LHCN-M2 (cell line): ENCODE measurements at places on chromosomes 7 and 10. TPM values are rescaled to one million over a fixed set of nuclear protein-coding genes. Genes with fewer than 3 reads are reported as not detected.

The SCART1 gene
- 0.57 and 1.0 TPM in 2 replicates for total RNA-seq

GRCh38 chr7:21867226-21867625, 78.5 kb downstream of the CDCA7L start:
- no peak for DNase-seq

The CLEC5A gene
- not detected in 2 replicates for total RNA-seq

The DPP6 gene
- total RNA-seq, result not detected in 2 replicates

The SORCS1 gene
- total RNA-seq, result not detected in 2 replicates

GRCh38 chr7:21934808-21935207, 10.9 kb downstream of the CDCA7L start:
- no peak for DNase-seq

DNA sequence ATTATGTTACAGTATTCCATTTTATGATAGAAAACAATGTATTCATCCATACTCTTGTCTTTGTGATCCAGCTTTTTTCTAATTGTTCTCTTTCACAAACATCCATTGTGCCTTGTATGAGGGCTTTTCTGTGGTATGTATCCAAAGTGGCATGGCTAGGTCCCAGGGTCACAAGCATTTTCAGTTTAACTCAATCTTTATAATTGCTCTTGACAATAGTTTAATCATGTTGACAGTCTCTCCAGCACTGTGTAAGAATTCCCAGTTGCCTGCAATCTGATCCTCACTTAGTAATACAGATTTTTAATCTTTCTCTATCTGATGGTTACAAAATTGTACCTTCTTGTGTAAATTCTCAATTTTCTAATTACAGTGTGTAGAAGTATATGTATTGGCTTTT, 533.4 kb downstream of the NEBL start:
- DNase-seq, result no peak

DNA sequence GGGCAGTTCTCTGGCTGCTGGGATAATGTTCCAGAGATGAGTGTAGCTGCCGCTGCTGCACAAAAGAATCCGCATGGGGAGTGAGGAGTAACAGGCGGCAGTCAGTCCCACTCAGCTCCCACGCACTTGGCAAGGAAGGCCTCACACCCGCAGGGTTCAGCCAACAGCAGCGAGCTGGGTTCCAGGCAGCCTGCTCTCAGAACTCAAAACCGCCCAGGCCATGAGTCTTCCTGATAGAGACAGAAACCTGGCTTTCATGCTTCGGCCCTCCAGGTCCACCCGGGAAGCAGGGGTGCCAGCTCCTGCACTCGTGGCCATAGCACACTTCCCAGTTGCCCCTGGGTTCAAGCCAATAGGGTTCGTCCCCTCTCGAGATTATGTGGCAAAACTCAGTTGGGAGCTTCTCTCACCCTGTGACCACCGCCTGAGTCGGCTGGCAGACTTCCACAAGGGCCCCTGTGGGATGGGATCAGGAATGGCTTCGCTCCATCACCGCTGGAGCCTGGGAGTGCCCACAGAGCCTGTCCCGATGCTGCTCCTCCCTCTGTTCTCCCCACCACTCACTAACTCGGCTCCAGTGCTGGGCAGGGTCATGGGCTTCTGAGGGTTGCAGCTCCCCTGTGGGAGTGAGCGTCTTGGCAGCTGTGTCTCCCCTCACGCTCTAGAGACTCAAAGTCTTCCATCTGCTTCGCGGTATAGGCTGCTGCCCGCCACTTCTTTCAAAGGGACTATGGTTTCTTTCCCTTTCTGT, 20.6 kb downstream of the CLRN3 start:
- DNase-seq, result no peak

- DNase-seq, result no peak
Measured at GRCh38 chr10:11066520-11066919, 48.8 kb downstream of the CELF2 start.

The ATXN7L1 gene
- 3.6 and 6.4 TPM in 2 replicates for total RNA-seq

DNA sequence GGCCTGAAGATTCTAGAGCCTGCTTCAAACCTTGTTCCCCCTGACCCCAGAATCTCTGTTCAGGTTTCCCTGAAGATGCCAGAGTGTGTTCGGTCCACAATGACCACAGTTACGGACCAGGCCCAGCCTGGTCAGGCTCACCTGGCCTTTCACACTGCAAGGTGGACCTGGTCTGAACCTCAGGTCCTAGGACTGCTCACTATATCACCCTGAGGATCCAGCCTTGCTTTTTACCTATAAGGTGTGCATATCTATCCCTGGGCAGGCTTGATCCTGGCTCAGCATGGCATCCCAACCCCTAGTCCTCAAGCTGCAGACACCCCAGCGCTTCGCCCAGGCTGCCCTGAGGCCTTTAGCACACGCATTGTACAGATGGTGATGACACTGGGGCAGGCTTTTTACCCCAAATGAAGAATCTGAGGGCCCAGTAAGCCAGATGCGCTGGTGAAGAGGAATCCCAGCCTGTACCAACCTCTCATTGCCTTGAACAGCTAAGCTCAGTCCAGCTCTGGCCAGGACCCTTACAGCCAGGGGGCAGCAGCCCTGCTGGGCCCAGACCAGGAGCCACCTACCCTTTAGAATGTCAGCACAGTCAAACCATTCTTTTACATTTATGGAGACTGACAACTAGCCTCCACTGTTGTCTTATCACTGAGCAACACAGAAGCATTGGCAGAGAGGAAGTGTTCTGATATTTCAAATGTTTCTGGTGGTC, 28.0 kb downstream of the MAT1A start:
- no peak for DNase-seq

The TAS2R16 gene
- not detected in 2 replicates for total RNA-seq

DNA sequence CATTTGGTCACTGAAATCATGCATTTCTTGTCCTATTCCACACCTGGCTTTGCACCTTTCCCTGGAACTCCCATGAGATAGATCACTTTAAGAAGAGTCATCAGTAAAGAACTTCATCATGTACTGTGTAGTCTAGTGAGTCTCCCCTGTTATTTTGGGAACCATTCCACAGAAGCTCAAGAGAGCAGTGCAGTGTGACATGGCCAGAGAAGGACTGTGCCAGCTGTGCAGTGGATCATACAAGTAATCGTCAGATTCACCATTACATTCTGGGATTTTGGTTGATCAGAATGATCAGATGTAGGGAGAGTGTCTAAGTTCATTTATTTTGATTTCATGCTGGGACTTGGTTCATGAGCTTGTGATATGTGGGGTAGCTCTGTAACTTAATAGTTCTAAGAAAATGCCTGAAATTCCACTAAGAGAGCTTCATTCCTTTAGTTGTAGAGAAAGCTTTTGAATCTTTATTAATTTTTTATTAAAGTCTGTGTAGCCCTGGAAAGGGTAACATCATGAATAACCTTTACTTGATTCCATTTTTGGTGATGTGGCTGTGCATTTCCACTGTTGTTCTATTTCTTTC, 166.8 kb downstream of the SUGCT start:
- peak; percentile 87 for DNase-seq

DNA sequence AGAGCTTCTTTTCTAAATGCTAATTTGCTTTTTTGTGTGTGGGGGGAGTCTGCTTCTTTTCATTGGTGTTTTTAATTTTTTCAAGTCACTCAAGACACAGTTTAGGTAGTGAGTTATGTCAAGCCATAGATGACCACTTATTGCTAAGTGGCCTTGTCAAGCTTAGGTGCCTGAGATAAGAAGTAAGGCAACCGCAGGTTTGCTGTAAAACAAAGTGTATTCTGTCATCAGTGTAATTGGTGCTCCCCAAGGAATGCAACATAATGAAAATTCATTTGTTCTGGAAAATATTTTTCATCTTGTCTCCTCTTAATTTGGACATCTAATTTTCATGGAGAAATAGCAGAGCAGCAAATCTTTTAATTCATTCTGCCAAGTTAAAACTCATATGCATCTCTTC, 249.6 kb downstream of the EXOC4 start:
- no peak for DNase-seq

DNA sequence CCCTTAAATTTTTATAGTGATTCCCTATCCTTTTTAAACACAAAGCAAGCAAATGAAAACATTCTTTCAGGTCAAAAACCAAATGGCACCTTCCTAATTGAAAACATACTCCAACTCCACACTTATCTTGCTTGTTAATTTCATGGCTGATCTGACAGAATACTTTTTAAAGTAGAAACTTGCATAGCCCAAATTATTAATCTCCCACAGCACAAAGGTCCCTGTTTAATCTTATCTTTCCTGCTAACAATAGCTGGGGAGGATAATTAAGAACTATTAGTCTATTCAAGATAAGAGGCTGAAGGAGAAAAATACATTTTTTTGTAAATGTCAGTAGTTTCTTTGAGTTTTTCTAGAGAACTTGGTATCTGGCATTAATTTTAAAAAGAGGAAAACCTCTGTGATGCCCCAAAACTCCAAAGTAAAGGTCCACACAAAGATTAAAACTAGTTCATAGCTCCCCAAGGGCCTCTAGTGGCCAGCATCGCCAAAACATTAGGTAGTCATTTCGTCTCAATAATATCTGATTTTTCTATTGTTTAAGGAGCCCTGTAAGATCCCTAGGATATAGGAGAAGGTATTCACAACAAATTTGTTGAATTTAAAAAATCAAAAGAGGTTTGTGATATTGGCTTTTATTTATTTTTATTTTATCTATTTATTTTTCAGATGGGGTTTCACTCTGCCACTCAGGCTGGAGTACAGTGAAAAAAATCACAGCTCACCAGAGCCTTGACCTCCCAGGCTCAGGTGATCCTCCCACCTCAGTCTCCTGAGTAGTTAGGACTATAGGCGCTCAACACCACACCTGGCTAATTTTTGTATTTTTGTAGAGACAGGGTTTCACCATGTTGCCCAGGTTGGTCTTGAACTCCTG, 14.7 kb downstream of the CDNF start:
- peak; percentile 46 for DNase-seq

The ASAH2B gene
- total RNA-seq, result 2.9 and 3.3 TPM in 2 replicates

The ADCY1 gene
- total RNA-seq, result 0.26 and 0.52 TPM in 2 replicates

GRCh38 chr7:155198196-155198892, 99.3 kb upstream of the INSIG1 start:
- DNase-seq, result no peak

DNA sequence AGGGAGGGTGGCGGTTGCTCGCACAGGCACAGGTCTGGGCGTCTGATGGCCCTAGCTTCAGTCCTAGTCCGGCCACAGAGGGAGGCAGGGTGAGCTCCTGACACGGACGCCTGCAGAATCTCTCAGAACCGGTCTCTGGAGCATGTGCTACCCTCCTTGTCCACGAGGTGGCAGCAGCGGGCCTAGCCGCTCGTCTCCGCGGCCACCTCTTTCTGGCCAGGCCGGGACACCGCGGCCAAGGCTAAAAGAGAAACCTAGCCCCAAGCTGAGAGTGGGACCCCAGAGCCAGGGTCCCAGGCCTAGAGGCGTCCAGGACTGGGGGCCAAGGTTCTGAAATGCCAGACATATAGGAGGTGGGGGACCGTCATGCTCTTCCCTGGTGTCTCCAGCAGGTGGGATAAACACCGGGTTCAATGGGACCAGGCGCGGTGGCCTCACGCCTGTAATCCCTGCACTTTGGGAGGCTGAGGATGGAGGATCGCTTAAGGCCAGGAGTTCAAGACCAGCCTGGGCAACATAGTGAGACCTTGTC, 3.2 kb upstream of the LAT2 start:
- DNase-seq, result peak; percentile 68

DNA sequence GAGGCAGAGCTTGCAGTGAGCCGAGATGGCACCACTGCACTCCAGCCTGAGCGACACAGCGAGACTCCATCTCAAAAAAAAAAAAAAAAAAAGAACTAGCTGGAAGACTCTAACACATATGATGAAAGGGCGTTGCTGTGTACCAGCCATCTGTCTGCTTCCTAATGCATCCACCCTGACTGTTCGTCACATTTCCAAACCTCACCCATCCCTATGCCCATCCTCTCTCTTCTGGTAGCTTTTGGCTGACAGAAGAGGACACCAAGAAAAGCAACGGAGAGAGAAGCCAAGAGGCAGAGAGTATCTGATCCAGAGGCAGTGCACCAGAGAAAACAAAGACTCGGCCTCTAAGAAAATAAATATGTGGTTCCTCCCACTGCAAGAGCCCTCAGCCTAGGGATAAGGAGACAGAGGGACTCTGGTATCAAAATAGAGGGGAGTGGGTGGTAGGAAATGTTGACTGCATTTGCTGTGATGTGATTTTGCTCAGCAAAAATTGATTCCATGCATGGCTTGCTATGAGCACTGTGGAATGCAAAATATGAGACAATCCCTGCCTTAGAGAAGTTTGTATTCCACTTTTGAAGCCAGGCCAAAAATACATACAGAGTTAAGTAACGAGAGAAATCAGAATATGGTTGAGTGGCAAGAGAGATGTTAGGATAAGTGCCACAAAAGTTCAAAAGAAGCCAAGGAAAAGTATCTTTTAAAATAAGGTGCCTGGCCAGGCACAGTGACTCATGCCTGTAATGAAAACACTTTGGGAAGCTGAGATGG, 100.8 kb upstream of the STK17A start:
- DNase-seq, result peak; percentile 5

DNA sequence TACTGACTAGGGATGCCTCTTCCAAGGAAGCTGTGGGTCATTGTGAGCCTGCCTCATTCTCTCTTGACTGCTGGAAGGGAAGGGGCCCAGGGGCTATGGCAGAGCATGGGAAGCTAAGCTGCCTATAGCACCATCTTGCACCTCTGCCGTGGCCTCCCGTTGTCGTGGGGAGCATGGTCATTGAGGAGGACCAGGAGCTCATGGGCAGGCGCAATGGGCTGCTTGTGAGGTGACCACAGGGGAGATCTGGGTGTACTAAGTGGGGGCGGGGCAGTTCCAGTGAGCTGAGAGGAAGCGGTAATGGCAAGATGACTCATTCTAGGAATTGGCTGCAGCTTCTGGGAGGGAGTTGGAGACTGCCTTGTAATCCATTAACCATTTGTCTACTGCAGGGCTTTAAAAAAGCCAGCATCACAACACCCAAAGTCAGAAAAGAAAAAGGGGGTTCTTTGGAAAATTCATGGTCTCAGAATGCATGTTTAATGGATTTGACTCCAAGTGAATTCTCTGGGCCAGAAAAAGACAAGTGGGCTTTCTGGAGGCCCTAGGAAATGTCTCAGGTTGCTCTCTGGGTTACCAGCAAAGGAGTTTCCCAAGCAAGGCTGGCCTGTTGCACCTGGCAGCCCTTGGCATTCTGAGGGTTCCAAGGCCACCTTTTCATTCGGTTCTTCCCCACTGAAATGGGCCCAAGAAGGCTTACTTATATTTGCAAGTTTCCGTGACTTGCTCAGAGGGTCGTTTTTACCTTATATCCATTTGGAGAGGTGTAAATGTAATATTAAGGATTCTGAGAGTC, 3.6 kb downstream of the DUSP5 start:
- DNase-seq, result peak; percentile 97

The LGI1 gene
- total RNA-seq, result not detected in 2 replicates

DNA sequence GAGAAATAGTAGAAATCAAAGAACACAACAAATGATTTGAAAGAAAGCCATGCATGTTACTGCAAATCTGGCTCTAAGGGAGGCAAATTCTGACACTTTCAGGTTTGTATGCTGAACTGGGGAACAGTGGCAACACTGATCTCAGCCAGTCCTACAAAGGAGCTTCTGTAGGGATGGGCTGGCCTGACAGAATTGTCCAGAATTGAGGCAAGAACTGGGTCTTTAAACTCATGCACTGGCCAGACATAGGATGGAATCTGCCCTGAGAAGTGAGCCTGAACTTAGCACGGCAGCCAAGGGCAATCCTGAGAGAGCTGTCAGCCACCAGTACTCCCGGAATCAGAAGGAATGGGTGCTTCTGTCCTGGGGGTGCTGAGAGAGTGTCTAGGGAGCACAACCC, 70.9 kb upstream of the RAPGEF5 start:
- DNase-seq, result no peak
